ENCODE measurements at places on chromosomes 1 and 21. TPM values are rescaled to one million over a fixed set of nuclear protein-coding genes. Genes with fewer than 3 reads are reported as not detected.

GRCh38 chr21:14547834-14548513 is 1.9 kb upstream of the SAMSN1 start:
- DNase-seq: no peak

DNA sequence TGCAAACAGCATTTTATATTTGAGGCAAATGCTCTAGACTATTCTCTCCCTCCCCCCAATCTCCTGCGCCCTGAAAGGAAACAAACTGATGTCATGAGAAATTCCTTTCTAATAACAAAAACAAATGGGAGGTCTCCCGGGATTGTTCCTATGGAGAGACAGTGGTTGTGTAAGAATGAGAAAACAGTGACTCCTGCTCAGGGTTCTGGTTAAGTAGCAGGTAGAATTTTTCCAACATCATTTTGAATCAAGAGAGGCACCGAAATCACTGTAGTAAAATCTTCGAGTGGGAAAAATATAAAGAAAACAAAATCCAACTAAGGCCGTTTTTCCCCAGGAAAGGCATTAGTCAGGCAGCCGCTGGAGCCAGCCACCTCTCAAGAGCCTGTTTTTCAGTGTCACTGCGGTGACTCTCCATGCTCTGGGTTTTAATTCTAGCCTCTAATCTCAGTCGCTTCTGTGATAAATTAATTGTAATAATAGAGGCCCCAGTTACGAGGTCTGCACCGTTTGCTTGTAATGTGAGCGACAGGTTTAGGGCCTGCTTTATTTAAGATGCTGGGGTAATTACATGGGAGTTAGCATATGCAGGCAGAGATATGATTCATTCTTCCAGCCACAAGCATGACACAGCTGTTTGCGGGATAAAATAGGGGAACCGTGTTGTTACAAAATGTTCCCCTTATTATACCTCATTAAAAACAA is 80.3 kb downstream of the RNF220 start:
- peak; percentile 81 for DNase-seq

GRCh38 chr1:150271291-150271959 is 1.2 kb upstream of the C1orf54 start:
- DNase-seq: no peak

DNA sequence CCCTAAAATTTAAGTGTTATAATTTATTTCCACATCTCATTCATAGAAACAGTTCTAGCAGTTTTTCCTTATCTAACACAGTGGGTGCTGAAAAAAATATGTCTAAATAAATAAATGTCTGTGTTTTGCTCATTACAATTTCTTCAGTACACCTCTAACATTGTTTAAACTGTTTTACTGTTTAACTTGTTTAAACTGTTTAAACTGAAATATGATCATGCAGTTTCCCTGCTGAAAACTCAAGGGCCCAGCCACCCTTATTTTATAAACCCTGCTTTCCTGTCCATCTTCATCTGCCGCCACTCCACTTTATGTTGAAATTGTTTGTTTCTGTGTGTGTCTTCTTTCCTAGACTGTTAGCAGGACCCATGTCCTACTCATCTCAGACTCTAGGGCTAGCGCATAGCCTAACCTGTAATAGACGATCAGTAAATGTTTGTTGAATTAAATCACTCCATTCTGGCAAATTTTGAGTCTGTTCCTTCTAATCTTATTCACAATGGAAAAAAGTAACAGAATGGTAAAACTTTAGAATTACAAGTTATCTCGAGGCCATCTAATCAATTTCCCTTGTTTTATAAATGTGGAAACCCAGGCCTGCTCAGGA is 9.4 kb upstream of the PIK3C2B start:
- DNase-seq: no peak

GRCh38 chr1:25040122-25040685 is 110.1 kb upstream of the RUNX3 start:
- DNase-seq: no peak

DNA sequence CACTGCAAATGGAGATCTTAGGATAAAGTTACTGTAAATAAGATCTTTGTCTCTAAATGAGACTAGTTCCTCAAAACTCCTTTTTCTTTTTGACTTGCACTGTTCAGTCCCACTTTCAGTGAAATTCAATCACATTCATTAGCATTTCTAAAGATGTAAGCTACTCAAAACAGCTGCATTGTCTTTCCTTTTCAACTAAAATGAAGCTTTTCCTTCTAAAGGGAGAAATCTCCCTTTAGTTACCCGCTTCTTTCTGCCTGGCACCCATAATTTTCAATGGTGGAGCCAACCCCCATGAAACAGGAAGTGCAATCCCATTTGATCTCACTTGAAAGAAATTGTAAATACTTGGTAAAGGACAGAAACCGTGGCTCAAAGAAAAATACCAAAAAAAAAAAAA is 387.4 kb upstream of the PKN2 start:
- DNase-seq: no peak

DNA sequence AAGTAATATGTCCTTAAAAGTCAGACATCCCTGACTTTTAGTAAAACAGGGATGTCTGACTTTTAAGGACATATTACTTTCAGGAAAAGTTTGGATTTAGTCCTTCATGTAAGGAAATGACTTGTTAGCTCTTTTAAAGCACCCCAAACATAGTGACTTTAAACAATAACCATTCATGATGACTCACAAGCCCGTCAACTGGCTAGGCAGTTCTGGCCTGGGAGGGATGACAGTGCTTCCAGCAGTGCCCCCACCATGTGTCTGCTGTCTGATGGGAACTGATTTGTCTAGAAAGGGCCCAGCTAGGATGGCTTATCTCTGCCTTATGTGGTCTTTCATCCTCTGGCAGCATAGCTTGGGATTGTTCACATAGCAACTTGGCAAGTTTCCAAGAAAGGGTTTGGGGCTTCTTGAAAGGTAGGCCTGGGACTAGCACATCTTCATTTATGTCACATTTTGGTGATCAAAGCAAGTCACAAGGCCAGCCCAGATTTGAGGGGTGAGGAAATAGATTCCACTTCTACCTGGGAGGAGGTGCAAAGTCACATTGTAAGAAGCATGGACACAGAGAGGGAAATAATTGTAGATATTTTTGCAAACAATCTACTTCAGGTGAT is 143.5 kb downstream of the C1orf94 start:
- peak; percentile 54 for DNase-seq

- DNase-seq: no peak
These were observed 37.5 kb downstream of the CD2 start for GRCh38 chr1:116791727-116792126.

- no peak for DNase-seq
These were observed 30.3 kb upstream of the TRABD2B start for GRCh38 chr1:48027533-48027835.

- DNase-seq: no peak
These were observed 75.8 kb downstream of the ALPL start for GRCh38 chr1:21585037-21585436.

GRCh38 chr1:97364086-97364485 is 556.7 kb downstream of the DPYD start:
- DNase-seq: peak; percentile 64

DNA sequence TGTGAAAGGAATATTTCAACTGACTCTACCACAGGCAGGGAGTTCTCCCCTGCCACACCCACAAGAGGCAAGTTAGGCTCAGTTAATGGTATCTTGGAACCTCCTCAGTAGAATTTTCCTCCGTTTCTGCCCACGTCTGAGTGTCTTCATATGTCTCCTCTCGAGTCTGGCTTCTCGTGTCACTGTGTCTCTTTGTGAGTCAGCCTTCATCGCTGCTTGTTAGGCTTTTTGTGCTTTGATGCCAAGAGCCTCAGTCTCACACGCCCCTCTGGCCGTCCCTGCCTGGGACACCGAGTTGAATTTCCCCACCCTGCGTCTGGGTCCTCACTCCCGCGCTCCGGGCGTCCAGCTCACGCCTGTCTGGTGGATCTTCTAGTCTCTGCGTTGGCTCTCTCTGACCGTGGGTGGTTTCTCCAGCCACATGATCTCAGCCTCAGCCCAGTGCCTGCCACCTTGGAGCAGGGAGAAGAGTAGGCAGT is 125.7 kb upstream of the GADD45A start:
- DNase-seq: peak; percentile 78

- DNase-seq: peak; percentile 66
These were observed 13.1 kb downstream of the VPS26C start for GRCh38 chr21:37253991-37254390.

DNA sequence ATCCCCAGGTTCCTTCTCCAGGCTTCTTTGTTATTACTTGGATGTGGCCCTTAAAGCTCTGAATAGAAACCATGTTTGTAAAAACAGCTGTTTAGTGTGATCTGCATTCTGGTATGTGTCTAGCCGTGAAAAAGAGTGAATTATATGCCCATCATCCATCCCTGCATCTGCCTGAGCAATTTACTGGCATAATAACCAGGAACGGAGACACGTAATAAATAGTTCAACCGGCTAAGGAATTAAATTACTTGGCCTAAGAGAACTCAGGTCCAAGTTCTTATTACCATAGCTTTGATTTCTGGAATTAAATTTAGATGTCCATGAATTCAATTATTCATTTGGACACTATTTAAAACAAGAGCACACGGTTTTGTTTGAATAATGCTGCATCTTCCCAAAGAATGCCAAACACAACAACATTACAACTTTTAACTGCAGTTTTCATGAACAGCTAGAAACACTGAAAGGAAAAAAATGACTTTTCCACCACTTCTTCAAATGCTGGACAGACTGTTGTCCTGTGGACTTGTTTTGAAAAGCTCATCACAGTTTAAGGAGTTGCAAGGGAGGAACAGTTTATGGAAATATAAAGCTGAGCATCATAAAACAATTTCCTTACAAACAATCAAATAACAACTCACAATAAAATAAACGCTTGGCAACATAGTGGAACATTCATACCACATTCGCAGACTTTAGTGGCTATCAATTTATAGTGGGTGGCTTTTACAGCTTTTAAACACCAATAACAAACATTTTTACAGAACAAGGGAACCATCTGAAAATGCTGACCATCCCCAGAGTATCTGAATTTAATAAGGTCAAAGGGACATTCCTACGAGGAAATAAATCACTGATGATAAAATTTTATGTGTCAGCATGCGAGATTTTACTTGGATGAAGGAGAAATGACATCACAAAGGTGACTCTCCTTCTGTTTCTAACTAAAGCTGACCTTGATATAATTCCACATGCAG is 144.7 kb downstream of the APP start:
- DNase-seq: no peak

- DNase-seq: no peak
These were observed 434.0 kb upstream of the RUNX1 start for GRCh38 chr21:35482933-35483662.

DNA sequence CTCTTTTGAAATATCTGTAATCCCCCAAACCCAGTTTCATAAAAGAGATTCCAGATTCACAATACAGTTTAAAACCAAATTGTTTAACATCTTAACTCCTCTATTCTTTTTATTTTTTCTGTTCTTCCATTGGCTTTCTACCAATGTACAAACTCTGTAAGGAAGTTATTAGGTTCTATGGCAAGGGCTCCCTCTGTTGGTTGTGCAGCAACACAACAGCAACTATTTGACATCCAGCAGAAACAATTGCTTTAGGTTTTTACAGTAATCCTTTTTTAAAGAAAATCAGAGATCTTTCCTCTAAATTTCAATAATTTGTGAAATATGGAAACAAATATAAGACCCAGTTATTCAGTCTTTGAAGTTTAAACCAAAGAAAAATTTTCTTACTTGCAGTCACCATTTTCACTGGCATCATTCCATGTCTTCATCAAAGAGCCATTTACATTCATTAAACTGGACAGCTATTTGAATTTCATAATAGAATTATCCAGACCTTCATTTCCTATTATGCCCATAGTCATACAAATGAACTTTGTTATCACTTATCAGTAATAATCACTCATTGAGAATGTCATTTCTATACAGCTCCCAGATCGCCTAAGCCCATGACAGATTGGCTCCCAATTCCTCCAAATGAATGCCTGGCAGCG is 46.5 kb upstream of the RNF11 start:
- peak; percentile 91 for DNase-seq

DNA sequence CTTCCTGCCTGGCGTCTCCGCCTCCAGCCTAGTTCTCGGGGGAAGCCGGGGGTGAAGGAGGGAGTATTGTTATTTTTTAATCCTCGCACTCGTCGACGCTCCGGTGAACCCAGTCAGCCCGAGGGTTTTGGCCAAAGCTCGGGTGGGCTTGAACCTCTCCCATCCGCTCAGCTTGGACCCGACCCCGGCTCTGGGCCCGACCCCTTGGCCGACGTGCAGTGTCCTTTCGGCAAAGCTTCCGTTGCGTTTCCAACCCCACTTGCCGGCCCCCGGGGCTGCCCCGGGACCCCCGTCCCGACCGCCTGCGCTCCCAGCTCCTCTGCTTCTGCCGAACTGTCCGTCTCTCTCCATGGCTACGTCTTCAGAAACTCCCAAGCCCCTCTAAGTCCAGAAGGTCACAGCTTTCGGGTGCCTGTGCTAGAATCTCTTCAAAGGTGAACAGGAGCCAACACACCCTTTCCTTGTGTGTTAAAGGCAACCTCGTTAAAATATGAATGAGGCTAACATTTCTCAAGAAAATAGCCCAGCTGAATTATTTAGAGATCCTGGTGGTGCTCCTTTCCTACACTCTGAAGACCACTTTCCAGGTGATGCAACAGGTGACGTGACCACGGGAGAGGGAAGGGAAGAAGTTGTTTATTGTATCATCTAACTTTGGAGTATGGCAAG is 647 bp downstream of the DESI2 start:
- DNase-seq: peak; percentile 27

GRCh38 chr1:93670141-93670540 is 11.5 kb downstream of the BCAR3 start:
- DNase-seq: peak; percentile 91

DNA sequence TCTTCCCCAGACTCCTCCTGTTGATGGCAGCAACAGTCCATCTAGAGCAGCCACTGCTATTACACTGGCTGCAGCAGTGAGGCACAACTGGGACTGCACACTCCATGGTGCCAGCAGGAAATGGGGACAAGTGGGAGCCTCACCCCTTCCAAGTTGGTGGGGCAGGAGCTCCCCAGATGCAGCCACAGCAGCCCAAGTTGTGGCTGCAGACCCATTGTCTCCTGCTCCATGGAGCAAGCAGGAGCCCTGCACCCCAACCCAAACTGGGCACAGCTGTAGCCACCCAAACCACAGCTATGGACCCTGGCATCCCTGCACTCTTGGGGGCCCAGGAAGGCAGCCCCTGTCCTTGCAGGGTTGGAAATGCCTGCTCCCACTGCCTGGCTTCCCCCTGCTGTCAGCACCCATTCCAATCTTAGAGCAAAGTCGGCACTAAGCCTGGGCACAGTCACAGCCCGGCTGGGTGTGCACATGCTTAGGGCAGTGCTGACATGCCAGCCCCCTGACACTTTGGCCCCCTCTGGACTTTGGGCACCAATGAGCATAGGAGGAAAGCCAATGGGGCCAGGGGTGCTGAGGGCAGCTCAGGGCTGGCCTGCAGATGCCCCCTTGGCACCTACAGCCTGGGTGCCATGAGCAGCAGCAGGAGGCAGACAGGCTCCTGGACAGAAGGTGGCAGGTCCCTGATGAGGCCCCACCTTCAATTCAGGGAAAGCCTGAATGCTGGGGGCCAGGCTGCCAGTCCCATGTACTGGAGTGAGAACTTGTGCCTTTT is 44.0 kb downstream of the MATN1 start:
- no peak for DNase-seq

PCNX2 gene
- 130 TPM for total RNA-seq

TMEM51 gene
- 6.5 TPM for total RNA-seq

SHISAL2A gene
- total RNA-seq: not detected

AGRN gene
- 7.9 TPM for total RNA-seq

NBPF10 gene
- total RNA-seq: 3.7 TPM

DNALI1 gene
- total RNA-seq: 13.7 TPM

AMY2A gene
- not detected for total RNA-seq

KLHDC7A gene
- total RNA-seq: not detected

ZMYND12 gene
- 1.6 TPM for total RNA-seq
